Cardiac fibroblast (primary cell): ENCODE measurements at places on chromosomes 16 and 17.
A peak's percentile ranks its signal among the peaks of the same experiment; 100 is the strongest.

- no peak for DNase-seq
Measured at GRCh38 chr17:40104594-40105486, 4.5 kb upstream of the NR1D1 start.

DNA sequence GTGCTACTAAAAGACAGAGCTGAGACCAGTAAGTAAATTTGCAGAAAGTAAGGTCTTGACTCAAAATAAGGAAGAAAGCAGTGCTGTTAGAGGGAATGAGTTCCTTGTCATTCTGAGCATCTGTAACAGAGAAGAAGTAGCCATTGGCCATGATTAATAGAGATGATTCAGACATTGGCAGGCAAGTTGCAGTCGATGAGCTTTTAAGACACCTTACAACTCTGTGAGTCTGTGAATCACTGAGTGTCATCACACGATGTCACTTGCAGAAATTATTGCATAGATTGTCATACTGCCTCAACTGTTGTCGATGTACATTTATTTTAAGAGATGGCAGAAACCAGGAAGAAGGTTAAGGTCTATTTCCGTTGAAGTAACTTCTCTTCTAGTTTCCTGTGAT is 201.1 kb upstream of the CDH13 start:
- DNase-seq: peak; percentile 2

GRCh38 chr16:457732-458400 is 32.4 kb downstream of the RAB11FIP3 start:
- peak; percentile 18 for DNase-seq

DNA sequence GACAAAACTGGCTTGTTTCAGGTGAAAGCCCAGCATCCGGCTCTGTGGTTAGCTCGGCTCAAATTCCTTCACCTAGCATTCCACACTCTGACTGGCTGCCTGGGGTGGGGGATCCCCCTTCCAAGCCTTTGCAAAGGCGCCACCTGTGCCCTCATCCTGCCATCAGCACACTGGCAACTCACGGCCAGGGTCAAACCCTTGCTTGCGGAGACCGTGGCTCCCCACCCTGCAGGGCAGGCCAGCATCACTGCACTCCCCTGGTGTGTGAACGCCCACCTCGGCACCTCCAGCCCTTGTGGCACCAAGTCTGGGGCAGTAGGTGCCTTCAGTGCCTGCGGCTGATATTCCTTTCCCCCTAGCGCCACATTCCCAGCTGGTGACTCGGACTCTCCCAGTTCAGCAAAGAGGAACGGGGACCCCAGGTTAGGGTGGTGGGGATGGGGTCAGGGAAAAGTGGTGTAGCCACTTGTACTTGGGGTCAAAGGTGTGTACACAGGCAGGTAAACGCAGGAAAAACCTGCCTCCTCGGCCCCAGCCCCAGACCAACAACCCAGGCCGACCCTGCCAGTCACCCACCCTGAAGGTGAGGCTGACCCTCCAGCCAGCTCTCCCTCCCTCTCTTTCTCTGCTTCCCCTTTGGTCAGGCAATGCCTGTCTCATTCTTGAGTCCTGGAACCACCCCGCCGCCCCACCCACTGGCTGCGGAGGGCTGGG is 1.1 kb downstream of the FLII start:
- no peak for DNase-seq

DNA sequence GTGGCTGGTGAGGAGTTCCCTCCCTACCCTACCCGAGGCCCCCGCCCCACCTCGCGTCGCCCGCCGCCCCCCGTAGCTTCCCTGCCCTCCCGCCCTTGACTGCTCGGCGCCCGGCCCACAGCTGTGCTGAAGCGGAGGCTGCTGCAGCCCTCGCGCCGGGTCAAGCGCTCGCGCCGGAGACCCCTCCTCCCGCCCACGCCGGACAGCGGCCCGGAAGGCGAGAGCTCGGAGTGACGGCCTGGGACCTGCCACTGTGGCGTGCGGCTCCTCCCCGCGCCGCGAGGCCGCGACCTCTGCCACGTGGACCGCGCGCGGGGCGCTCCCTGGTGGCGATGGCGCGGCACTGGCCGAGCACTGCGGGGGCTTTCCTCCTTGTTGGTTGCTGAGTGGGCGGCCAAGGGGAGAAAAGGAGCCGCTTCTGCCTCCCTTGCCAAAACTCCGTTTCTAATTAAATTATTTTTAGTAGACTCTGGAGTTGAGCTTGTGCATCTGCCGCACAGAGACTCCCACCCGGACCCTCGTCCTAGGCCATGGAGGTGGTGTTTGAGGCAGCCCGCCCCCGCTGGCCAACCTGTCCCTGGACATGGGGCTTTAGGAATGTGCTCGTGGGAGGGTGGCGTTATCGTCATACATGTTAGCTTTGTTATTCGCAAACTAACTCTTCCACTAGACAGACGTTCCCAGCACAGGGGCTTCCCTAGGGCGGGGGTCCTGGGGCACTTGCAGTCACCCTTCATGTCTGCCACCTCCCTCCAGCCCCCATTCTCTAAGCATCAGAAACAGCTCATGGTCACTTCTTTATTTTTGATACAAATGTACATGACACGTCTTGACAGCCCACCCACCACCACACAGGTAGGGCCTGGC is 4.4 kb downstream of the TP53I13 start:
- DNase-seq: peak; percentile 68

DNA sequence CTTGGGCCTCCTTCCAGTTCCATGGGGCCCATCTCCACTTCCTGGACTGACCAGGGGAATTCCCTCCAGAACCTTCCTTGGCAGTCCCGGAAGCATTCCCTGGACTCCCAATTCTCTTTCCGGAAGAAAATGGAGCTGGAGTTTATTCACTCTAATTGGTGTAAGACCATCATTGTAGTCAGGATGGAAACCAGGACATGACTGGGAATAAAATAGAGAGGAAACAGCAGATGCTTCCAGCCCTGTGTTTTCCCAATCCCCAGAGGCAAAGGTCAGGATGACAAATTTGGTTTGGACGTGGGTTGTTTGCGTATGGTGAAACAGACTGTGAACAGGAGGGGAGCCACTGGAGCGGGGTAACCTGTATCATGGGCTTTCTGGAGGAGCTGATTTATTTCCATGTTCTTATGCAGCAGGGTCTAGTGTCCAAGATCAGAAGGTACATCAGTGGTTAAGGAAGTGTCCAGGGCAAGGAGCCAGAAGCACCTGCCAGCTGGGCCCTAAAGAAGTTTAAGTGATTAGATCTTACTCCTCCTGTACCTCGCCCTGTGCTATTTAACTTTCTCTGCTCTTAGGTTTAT is 8.5 kb upstream of the LONP2 start:
- DNase-seq: no peak

- no peak for DNase-seq
Measured at GRCh38 chr17:2814481-2815341, 18.5 kb downstream of the RAP1GAP2 start.

- peak; percentile 96 for DNase-seq
Measured at GRCh38 chr17:27446569-27447301, 9.5 kb upstream of the KSR1 start.

DNA sequence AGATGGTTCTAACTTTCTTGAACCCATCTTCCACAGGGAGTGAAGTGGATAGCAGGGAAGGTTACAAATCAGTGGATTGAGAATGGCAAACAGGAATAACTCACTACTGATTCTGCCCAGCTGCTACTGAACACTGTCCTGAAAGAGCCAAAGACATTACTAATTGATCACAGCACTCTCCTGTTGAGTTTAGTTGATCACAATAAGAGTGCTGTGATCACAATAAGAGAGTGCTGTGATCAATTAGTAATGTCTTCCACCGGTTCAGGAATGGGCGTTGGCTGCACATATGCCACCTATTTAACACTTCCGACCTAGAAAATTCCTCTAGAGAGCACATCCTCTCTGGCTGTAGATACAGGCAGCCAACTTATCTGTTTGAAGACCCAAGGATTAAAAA is 11.4 kb downstream of the CFAP97D1 start:
- peak; percentile 59 for DNase-seq

- DNase-seq: no peak
Measured at GRCh38 chr17:46273541-46274236, 21.2 kb upstream of the LRRC37A start.

GRCh38 chr17:41178341-41178740 is 320 bp upstream of the KRTAP4-2 start:
- DNase-seq: no peak

GRCh38 chr17:35797918-35798317 is 2.5 kb upstream of the MMP28 start:
- no peak for DNase-seq

DNA sequence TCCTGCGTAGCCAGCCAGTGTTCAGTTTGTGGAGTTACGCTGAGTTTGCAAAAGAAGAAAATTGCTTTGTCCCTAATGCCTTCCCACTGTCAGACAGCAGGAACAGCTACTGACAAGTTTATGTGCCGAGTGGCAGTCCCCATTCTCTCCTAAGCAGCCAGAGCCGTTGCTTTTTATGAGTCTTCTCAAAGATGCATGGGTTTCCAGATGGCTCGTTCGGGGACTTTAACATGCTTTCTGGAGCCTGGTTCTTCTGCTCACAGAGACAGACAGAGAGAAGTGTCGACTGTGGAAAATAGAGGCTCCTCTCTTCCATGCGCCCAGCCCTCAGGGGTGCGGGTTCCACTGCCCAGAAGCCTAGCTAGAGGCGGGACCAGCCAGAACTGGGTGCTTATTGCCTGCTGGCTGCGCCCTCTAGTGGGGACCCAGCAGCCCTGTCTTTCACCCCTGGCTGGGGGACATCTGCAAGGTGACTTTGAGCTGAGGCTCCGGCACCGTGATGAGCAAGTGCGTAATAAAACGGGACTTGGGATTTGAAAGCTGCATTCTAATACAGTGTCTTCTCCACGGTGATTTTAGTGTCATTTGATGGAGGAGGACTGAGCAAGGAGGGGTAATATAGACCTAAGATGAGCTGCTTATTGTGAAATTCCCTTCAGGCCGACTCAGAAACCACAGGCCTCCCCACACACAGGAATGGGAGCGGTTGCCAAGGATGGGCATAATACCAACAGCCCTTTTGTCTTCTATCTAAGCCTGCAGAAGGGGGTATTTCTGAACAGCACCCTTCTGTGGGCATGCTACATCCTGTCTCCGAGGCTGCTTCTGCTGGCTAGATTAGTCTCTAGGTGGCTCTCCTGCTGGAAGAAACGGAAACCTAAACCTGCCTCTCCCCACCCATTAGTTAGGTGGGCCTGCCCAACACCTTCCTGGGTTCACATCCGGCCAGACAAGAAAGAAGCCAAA is 73.1 kb downstream of the CCDC182 start:
- DNase-seq: peak; percentile 80
